Anterior cingulate cortex (tissue), 58 donors: ENCODE measurements at places on chromosomes 16 and 17.
A peak's percentile ranks its signal among the peaks of the same experiment; 100 is the strongest.

GRCh38 chr17:18041776-18042175 is 2.6 kb downstream of the GID4 start:
- no peak for DNase-seq

DNA sequence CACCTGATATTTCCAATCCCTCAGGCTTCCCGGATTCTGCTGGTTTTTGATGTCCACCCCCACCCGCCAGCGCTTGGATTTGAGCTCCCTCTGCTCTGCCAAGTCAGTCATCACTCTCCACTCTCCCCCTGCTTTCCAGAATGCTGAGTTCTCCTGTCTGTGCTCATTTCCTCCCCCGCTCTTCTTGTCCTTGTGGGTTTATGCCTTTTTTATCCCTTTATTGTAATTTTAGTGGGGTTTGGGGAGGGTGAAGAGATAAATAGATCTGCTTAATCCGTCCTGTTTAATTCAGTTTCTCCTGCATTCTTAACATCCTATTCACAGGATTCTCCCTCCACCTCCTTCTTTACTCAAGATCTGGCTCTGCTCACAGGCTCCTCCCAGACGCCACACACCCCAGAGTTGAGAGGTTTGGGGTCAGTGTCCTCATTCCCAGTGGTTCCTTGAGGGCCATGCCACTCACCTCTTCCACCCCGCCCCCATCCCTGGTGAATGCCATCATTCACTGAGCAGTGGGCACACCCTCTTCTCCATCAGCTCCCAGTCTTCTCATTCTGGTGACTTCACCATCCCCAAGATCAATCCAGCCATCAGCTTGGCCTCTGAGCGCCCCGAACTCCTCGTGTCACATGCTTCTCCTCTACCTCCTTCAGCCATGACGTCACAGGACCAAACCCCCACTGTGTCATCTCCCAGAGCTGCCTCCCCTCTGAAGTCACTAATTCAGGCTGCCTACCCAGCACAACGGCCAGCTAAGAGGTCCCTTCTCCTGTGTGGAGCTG is 15.1 kb upstream of the GUCY2D start:
- peak; percentile 16 for DNase-seq

DNA sequence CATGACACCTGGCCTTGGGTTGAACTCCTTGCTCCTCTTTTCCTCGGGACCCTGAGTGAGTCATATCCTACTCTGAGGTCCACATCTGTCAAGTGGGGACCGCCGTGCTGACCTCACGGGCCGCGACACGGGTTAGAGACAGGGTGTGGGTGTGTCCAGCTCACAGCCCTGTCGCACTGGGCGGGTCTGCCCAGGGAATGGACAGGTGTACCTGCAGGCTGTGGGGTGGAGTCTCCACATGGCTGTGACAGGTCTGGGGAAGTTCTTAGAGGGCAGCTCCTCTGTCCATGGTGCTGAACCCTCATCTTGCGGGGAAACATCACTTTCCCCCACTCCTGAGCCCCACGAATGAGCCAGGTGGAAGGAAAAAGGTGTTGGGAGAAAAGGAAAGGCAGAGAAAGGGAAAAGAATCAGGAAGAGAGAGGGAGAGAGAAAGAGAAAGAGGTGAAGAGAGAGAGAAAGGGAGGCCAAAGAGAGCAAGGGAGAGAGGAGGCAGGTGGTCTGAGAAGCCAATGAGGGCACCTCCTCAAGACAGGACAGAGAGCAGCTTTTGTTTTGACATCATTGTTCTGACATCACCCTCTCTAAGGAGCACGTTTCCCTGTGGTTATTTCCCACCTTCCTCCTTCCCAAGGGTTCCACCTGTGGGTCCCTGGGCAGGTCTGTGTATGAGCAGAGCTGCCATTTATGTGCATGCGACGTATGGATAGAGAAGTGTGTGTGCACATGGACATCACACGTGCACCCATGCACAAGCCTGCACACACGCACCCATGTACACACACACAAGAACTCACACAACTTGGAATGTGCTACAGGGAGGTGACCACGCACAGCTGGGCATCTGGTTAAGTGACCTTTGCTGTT is 32.6 kb upstream of the CBFA2T3 start:
- DNase-seq = no peak

- no peak for DNase-seq
Measured at GRCh38 chr16:66605177-66605978, 874 bp downstream of the CMTM3 start.

DNA sequence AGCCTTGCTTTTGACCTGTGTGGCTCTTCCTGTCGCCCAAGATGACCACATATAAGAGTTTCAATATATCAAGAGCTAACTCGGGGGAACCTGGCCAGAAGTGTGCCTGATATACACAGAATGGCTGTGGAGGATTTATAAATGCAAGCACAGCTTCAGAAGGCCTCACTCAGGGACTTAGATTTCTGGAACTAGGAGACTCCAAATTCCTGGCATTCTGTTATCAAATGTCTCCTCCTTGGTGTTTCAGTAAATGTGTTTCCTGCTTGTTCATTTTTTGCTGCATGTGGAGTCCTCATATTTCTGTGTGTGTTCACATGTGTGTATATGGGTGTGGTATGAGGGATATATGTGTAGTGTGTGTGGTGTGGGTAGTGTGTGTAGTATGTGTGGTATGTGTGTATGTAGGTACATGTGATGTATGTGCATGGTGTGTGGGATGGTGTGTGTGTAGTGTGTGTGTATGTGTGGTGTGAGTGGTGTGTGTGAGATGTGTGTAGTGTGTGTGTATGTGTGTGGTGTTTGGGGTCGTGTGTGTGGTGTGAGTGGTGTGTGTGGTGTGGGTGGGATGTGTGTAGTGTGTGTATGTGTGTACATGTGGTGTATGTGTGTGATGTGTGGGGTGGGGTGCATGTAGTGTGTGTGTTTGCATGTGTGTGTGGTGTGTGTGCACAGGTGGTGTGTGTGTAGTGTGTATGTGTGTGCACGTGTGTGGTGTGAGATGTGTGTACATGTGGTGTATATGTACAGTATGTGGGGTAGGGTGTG is 981 bp upstream of the CD300H start:
- no peak for DNase-seq

DNA sequence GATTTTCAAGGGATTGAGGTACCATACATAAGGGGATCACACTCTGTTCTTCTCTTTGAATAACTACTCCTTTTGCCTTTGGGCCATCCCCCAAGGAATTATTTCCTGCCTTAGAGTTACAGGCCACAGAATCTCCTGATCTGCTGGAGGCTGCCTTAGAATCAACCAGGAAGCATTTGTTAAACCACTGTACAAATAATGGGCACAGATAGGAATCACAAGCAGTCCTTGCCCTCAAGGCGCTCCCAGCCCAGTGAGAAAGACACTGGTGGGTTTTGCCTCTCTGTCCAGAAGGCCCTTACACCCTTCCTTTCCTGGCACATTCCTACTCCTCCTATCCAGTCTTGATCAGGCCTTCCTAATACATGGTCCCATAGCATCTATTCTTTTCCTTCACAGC is 45.9 kb downstream of the MRTFB start:
- no peak for DNase-seq

GRCh38 chr16:1381612-1382406 is 30.1 kb downstream of the GNPTG start:
- DNase-seq = no peak

DNA sequence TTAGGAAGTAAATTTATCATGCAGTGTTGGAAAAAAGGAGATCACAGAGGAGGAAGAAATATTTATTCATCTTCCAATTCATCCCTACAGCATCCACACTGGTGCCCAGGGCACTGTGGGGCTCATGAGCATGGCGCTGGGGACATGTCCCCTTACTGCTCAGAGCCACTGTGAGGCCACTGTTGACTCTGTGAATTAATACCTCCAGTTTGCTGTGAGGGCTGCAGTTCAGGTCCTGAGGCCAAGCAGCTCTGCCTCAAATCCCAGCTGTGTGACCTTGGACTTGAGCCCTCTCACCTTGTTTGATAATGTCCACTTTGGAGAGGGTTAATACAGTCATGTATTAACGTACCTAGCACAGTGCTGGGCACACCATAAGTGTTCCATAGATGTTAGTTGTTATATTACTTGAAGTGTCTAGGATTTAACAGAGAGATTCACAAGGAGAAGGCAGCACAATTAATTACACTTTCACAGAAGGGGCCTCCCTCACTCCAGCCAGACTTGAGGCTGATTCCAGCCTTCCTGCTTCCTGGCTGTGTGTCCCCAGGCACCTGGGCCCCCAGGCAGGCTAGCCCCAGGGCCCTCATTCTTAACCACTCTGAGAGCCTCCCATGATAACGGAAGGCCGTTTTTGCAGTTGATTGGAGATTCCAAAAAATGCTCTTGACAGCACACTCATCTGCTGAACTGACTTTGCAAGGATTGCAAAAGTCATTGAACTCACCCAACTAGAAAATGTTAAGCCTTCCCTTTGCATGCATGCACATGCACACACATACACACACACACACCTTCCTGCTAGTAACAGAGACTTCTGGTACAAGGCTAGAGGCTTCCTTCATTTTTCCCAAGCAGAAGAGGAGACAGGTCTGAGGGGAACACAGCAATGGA is 29.4 kb downstream of the KATNIP start:
- DNase-seq = no peak

DNA sequence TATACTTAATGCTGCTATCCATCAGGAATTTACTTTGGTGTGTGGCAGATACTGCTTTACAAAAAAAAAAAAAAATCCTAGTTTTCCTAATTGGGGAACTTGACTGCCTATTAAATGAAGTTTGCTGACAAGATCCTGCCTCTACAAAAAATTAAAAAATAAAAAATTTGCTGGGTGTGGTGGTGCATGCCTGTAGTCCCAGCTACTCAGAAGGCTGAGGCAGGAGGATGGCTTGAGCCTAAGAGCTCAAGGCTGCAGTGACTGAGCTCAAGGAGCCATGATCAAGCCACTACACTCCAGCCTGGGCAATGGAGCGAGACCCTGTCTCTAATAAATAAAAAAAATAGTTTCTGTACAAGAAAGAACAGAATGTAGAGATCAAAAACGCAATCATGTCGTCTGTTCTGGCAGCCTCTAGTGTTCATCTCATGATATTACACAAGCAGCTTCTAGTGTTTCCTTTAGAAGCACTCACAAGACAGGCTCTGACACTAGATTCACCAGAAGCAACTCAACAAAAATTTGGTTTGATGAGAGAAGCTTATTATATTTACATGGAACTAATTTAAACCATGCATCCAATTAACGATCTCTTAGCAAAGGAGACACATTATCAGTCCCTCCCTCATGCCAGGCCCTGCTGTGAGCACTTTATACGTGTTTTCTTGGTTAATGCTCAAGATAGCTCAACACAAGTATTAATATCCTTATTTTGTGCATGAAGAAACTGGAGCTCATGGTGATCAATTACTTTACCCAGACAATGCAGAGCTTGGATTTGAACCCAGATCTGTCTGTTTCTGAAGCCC is 6.8 kb upstream of the KRTAP17-1 start:
- no peak for DNase-seq

- DNase-seq = no peak
Measured at GRCh38 chr16:78035012-78035411, 12.7 kb downstream of the CLEC3A start.

- no peak for DNase-seq
Measured at GRCh38 chr17:28810437-28810836, 32.2 kb downstream of the FAM222B start.

DNA sequence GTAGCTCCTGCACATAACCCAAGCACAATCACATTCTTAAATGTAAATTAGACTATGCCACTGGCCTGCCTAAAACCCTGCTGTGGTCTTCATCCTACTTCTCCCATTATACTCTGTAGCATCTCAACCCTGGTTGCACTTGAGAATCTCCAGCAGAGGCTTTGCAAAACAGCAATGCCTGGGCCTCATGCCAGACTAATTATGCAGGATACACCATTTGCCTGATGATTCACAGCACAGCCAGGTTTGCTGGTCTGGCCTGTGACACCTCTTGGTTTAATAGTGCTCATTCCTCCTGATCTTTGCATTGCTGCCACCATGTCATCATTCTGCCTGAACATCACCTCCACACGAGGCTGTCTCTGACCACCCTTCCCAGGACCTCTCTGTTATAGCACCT is 491.9 kb upstream of the TOM1L1 start:
- no peak for DNase-seq

DNA sequence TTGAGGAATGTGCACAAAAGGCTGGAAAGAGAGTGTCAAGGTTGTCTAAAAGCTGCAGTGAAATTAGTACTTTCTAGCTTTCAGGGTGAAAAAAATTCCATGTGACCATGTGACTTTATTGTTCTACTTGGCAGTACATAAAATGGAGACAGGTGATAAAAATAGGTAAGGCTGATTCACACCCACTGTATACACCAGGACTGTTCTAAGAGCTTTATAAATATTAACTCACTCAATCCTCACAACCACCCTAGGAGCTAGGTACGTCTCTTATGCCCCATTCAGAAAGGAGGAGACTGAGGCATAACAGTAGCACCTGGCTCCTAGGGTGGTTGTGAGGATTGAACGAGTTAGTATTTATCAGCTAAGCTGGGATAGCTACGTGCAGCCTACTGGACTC is 28.2 kb upstream of the DNAH17 start:
- no peak for DNase-seq

DNA sequence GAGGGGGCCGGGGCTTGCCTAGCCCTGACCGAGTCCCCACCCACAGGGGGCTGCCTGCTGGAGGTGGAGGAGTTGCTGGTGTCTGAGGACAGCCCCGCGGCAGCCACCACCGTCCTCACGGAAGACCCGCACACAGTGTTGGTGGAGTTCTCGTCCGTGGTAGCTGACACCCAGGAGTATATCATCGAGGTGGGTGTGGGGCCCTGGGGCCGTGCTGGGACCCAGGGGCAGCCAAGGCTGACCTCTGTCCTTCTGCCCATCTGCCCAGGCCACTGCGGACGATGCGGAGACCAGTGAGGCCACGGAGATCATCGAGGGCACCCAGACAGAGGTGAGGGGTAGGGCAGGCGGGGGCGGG is 1.5 kb upstream of the DNASE1L2 start:
- no peak for DNase-seq

- peak; percentile 61 for DNase-seq
Measured at GRCh38 chr17:17416400-17417360, 60.1 kb upstream of the MED9 start.

DNA sequence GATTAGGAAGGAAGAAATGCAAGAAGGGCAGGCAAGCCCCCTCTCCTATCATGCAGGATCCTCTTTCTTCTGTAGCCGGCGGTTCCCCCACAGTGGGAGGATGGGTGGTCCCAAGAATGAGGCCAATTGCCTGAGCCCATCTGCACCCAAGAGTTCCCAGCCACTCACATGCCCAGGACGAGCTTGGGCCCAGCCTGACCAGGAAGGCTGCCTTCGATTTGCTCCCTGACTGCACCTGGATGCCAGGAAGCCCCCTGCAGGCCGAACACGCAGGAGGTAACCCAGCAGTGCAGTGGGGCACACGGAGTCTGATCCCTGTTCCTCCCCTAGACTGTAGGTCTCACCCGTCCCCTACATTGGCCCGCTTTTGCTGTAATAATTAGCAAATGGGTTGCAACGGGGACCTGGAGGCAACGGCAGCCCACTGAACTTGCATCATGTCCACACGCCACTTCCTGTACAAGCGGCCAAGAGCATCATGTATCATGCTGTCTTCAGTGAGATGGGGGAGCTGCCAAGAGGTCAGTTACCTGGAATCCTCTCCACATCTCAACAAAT is 67.5 kb downstream of the AMFR start:
- DNase-seq = no peak
